ENCODE measurements at places on chromosomes 7 and 10.

DNA sequence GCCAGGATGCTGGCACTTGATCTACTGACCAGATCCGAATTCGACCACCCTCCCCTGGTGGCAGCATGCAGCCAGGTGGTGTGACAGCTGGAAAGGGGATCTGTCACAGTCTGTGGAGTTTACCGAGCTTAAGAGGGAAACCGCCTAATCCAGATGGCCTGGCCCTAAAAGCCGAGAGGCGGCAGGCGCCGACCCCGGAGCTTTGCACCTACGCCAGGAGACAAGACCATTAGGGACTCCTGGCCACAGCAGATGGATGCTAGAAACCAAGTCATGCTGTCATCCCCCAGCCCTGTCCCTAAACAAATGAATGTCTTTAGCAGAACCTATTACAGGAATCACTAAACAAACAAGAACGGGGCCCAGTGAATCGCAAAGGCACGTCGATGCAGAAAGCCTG, 27.7 kb downstream of the RCC1L start:
- DNase-seq = no peak
- no peak overlapping the region for H3K27ac ChIP-seq
- peaks cover 30% of the 10 kb centered on the region for H3K36me3 ChIP-seq
- no peak overlapping the region for H3K4me3 ChIP-seq

- no peak overlapping the region for H3K4me3 ChIP-seq
- H3K27me3 ChIP-seq = no peaks in the 10 kb centered on the region
- peaks cover 13% of the 10 kb centered on the region for H3K4me1 ChIP-seq
- DNase-seq = no peak
- no peaks in the 10 kb centered on the region for H3K36me3 ChIP-seq
These were observed 3.5 kb upstream of the ZNF22 start for GRCh38 chr10:44997105-44997748.

GRCh38 chr10:94105226-94105625, 111.5 kb downstream of the PLCE1 start:
- no peaks in the 10 kb centered on the region for H3K27me3 ChIP-seq
- no peaks in the 10 kb centered on the region for H3K36me3 ChIP-seq
- H3K4me1 ChIP-seq = no peaks in the 10 kb centered on the region
- H3K4me3 ChIP-seq = no peak overlapping the region

DNA sequence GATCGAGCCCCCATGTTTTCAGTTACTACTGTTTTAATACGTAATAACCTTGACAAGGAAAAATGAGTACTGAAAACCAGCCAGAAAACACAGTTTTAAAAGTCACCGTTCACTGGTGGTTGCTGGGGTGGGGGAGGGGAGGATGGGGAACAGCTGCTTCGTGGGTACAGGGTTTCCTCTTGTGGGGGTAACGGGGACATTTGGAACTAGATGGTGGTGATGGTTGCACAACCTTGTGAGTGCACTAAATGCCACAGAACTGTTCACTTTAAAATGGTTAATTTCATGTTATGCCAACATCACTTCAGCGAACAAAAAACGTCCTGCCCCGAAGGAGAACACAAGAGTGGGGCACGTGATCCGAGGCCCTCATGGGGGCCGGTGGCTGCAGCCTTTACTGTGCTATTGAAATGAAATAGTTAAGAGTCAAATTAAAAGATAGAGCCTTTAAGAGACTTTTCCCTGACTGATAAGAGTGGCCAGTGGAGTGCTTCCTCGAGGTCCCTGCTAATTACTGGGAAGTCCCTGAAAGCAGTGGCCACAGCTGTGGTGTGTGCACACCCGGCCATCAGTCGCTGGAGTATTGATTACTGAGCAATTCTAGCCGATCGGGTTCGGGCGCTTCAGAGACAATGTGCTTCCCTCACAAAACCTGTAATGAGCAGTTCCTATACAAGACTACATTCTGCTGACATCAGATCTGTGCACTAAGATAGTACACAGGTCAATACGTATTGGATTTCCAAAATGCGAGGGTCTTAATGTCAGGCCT, 80.3 kb downstream of the EBF3 start:
- no peaks in the 10 kb centered on the region for H3K36me3 ChIP-seq
- H3K27ac ChIP-seq = no peak overlapping the region

GRCh38 chr10:121036431-121036830, 185.3 kb downstream of the WDR11 start:
- no peaks in the 10 kb centered on the region for H3K27me3 ChIP-seq
- H3K4me3 ChIP-seq = no peak overlapping the region
- no peak overlapping the region for H3K27ac ChIP-seq
- H3K36me3 ChIP-seq = no peaks in the 10 kb centered on the region

DNA sequence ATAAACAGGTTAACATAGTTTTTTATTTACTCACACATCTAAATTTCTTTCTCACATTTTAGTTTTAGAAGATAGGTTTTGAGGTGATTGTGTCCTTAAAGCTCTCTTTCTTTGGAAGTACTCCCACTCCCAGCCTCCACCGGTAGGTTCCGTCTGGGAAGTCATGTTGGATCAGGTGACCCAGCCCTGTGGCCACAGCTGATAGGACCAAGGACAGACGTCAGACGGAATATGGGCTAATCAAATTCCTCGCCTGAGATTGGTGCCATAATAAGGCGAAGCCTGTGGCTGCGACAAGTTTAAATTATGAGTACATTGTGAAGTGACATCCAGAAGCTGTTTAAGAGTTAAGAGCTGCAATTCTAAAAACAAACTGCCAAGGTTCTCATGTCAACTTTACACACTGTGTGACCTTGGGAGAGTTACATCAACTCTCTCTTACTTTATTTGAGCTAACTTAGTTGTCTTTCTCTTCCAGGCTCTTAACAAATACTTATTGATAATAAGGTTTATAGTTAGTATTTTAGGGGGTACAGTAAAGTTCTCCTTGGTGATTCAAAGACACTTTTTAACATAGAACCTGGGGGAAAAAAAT, 133.6 kb downstream of the NPY start:
- no peaks in the 10 kb centered on the region for H3K36me3 ChIP-seq
- H3K27me3 ChIP-seq = no peaks in the 10 kb centered on the region
- H3K4me1 ChIP-seq = no peaks in the 10 kb centered on the region
- no peak for DNase-seq
- H3K4me3 ChIP-seq = no peak overlapping the region

- no peaks in the 10 kb centered on the region for H3K4me1 ChIP-seq
- no peak overlapping the region for H3K27ac ChIP-seq
- DNase-seq = no peak
- peaks cover 37% of the 10 kb centered on the region for H3K36me3 ChIP-seq
- H3K27me3 ChIP-seq = no peaks in the 10 kb centered on the region
These were observed 143.3 kb downstream of the KMT2E start for GRCh38 chr7:105157278-105157677.

DNA sequence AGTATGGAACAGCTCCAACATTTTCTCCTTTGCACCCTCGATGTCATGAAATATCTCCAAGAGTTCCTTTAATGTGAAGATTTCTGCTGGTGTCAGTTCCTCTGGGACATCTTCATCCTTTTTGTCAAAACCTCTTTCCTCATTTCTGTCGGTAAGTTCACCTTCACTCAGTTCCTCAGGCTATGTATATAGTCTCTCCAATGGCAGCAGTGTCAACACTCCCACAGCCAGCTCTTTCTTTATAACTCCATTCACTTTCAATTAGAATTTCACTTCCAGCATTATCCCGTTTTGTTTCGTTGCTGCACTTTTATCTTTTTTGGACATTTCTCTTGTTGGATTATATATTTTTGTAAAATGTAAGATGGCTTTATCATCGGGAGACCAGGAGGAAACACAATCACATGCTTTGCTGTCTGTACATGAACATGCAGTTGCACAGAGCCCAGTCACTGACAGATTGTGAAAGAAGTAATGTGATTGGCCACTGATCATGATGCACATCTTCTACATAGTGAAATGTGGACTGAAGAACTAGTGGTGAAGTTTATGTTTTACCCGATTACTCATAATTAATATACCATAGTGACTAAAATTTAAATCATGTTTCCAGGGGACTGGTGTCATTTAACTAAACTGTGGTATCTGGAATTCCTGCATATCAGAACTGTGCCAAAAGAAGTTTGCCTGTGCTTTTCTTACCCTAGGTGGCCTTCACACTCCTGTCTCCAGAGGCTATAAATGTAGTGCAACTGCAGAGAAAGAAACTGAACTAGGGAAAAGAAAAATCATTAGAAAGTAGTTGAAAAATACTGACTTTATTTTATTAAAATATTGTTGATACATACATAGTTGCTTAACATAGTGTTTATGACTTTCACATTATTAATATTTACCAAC, 289.6 kb downstream of the PPP1R3A start:
- no peak overlapping the region for H3K27ac ChIP-seq
- H3K36me3 ChIP-seq = no peaks in the 10 kb centered on the region
- no peaks in the 10 kb centered on the region for H3K4me1 ChIP-seq
- no peaks in the 10 kb centered on the region for H3K27me3 ChIP-seq
- DNase-seq = no peak

DNA sequence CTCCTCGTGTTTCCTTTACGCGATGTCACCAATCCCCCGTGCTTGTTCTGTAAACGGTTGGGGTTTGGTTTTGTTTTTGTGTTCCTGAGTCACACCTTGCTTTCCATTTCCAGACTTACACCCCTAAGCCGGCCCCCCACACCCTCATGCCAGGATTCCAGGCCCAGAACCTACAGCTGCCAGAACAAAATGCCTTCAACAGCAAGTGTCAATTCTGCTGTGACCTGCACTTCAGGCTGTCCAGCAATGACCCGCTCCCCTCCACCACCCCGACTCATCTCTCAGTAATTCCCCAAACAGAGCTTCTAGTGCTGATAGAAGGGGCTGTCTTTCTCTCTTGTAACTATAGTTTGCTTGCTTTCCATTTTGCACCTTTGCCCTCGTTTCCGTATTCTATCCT, 722.1 kb upstream of the CELF2 start:
- no peaks in the 10 kb centered on the region for H3K27me3 ChIP-seq
- H3K4me1 ChIP-seq = no peaks in the 10 kb centered on the region
- no peak overlapping the region for H3K27ac ChIP-seq
- no peak overlapping the region for H3K4me3 ChIP-seq
- no peak for DNase-seq
- no peaks in the 10 kb centered on the region for H3K36me3 ChIP-seq

- peak; percentile 58 for DNase-seq
- no peak overlapping the region for H3K27ac ChIP-seq
- no peaks in the 10 kb centered on the region for H3K36me3 ChIP-seq
- H3K4me3 ChIP-seq = no peak overlapping the region
- peaks cover 3% of the 10 kb centered on the region for H3K27me3 ChIP-seq
These were observed 74.9 kb downstream of the BEND7 start for GRCh38 chr10:13453896-13454295.

DNA sequence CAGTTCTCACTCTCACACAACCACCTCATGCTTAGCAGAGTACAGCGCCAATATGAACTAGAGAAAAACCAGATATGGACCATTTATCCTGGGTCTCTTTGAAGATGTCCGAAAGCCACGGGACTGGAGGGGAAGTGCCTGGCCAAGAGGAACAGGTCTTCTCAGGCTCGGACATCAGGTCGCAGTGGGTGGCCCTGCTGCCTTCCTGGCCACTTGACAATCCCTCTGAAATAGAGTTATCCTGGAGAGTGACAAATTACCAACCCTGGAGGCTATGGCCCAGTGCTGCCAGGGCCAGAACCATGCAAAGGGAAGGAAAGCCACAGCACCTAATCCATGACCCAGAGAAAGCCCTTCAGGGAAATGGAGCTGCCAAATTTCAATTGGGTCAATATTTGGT, 646.8 kb upstream of the NRP1 start:
- H3K27ac ChIP-seq = no peak overlapping the region
- no peak overlapping the region for H3K4me3 ChIP-seq
- H3K27me3 ChIP-seq = no peaks in the 10 kb centered on the region
- H3K4me1 ChIP-seq = no peaks in the 10 kb centered on the region
- H3K36me3 ChIP-seq = no peaks in the 10 kb centered on the region

DNA sequence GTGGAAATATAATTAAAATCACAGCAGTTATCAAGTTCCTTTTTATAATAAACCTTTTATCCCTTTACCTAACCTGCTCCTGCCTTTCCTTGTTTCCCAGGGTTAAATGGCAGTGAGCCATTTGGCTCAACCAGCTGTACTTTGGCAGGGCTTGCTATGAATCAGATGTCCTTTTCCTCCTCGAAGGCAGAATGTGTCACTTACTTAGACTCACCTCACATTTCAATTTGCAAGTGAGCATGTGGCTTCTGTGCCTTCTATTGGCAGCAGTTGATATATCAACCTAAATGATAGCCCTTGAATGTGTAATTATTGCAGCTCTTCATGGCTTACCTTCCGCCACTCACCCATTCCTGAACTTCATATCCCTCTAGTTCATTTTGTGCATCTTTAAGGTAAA, 301.7 kb downstream of the CSTF2T start:
- no peak overlapping the region for H3K4me3 ChIP-seq
- H3K27me3 ChIP-seq = no peaks in the 10 kb centered on the region
- H3K4me1 ChIP-seq = no peaks in the 10 kb centered on the region
- H3K27ac ChIP-seq = no peak overlapping the region

DNA sequence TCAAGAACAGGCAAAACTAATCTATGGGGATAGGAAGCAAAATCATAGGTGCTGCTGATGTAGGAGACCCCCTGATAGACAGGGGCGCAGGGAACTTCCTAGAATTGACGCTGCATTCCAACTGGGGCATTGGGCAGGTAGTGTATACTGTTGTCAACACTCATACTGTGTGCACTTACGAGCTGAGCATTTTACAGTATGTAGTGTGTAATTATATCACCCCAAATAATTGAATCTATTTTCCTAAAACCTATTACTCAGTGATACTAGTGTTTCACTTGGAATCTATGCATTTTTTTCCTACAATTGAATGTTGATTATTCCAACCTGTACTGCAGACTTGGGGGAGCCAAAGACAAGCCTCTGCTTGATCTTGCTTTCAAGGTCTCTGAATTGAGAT, 207.0 kb upstream of the PRKCQ start:
- no peak overlapping the region for H3K27ac ChIP-seq
- no peak for DNase-seq
- peaks cover 1% of the 10 kb centered on the region for H3K4me1 ChIP-seq

DNA sequence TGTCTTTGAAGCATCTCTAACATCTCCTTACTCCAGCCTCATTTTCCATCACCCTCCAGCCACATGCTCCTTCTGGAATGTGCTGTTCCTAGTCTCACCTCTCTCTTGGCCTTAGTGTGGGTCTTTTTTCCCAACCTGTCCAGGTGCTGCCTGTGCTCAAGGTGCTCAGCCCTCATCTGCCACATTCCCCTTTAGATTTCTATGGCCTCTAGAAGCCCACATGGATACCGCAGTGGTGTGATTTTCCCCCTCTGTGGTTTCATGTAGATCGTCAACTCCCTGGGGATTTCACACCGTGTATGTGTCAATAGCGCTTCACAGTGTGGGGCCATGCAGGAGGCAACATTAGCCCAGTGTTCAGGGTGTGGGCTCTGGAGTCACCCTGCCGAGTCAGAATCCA, 32.5 kb downstream of the BMPER start:
- H3K36me3 ChIP-seq = no peaks in the 10 kb centered on the region
- DNase-seq = no peak
- H3K4me3 ChIP-seq = no peak overlapping the region
- H3K27ac ChIP-seq = no peak overlapping the region
- H3K4me1 ChIP-seq = no peaks in the 10 kb centered on the region
- no peaks in the 10 kb centered on the region for H3K27me3 ChIP-seq

DNA sequence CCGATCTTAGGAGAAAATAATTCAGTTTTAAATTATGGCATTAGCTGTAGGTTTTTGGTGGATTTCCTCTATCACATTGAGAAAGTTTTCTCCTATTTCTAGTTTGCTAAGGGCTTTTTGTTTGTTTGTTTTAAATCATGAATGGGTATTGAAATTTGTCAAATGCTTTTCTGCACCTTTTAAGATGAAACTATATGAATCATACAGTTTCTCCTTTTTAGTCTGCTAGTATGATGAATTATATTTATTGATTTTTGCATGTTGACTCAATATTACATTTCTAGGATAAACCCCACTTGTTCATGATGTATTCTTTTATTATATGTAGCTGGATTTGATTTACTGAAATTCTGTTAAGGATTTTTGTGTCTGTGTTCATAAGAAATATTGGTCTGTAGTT, 70.3 kb upstream of the PIP4K2A start:
- no peaks in the 10 kb centered on the region for H3K27me3 ChIP-seq
- no peaks in the 10 kb centered on the region for H3K4me1 ChIP-seq
- no peak overlapping the region for H3K4me3 ChIP-seq
- no peaks in the 10 kb centered on the region for H3K36me3 ChIP-seq
- no peak for DNase-seq
- H3K27ac ChIP-seq = no peak overlapping the region
